A549 treated with GW870086 at 1 μM for 4 hours (cell line): ENCODE measurements at places on chromosomes 6 and 20. TPM values are rescaled to one million over a fixed set of nuclear protein-coding genes. Genes with fewer than 3 reads are reported as not detected.

The HLA-DRB5 gene
- total RNA-seq, result not detected in 5 replicates

The B3GALT4 gene
- total RNA-seq, result 0.38 to 0.91 TPM (median 0.81 TPM) in 5 replicates

The ZBTB2 gene
- total RNA-seq, result 12.2 to 15.8 TPM (median 14.8 TPM) in 5 replicates

The ZNF391 gene
- 0.21 to 0.32 TPM (median 0.25 TPM) in 5 replicates for total RNA-seq
